ENCODE measurements at places on chromosomes 4 and X.

- no peak for DNase-seq
These were observed 17.8 kb downstream of the IGSF1 start for GRCh38 chrX:131271274-131271673.

- no peak for DNase-seq
These were observed 83.5 kb upstream of the AP1S2 start for GRCh38 chrX:15938072-15938471.

GRCh38 chr4:6916587-6917460 lies 7.2 kb downstream of the TBC1D14 start:
- DNase-seq: peak; percentile 48

GRCh38 chr4:114905017-114905416 lies 208.4 kb downstream of the NDST4 start:
- DNase-seq: no peak

- DNase-seq: no peak
These were observed 282.5 kb downstream of the KLHL13 start for GRCh38 chrX:117834076-117834475.

- no peak for DNase-seq
These were observed 172.7 kb downstream of the MID1 start for GRCh38 chrX:10447564-10448214.

DNA sequence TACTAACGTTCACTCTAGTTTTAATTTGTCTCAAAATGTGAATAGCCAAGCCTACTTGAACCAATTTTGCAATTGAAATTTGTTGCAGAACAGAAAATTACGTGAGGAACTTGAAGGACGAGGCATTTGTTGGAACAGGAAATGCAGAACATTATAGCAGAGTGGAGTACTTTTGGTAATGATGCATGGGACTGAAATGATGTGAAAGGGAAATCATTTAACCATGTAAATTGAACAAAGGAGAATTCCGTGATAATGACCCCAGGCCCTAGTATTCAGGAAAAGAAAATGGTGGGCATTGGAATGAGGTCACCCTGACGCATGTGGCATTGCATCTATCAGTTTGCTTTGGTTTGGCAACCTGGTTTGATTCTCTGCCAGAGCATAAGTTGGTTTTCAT lies 44.9 kb upstream of the BEND4 start:
- DNase-seq: no peak
